ENCODE measurements at places on chromosomes 1 and 21. TPM values are rescaled to one million over a fixed set of nuclear protein-coding genes. Genes with fewer than 3 reads are reported as not detected.

The RGS8 gene
- not detected for total RNA-seq

The DENND1B gene
- total RNA-seq, result 2.8 TPM

The CYP4Z1 gene
- total RNA-seq, result not detected

The CATSPERE gene
- total RNA-seq, result 0.18 TPM

The ZNF593OS gene
- not detected for total RNA-seq

The RIPPLY3 gene
- total RNA-seq, result 0.71 TPM

The ARMH1 gene
- total RNA-seq, result 0.65 TPM

The F5 gene
- 0.09 TPM for total RNA-seq

The LENEP gene
- total RNA-seq, result not detected

The ZNF687 gene
- 8.4 TPM for total RNA-seq

The OR6K3 gene
- not detected for total RNA-seq

Data from A549 treated with ZK216348 at 1 μM for 4 hours (cell line).